ENCODE measurements at places on chromosomes 16 and 17. TPM values are rescaled to one million over a fixed set of nuclear protein-coding genes. Genes with fewer than 3 reads are reported as not detected.
A peak's percentile ranks its signal among the peaks of the same experiment; 100 is the strongest.

The PRAC1 gene
- total RNA-seq = not detected

GRCh38 chr17:78231991-78232858, 794 bp downstream of the TMEM235 start:
- DNase-seq = no peak

GRCh38 chr17:49343273-49343672, 18.8 kb downstream of the ZNF652 start:
- DNase-seq = peak; percentile 32

- no peak for DNase-seq
Measured at GRCh38 chr16:66477028-66477515, 50.0 kb downstream of the BEAN1 start.

DNA sequence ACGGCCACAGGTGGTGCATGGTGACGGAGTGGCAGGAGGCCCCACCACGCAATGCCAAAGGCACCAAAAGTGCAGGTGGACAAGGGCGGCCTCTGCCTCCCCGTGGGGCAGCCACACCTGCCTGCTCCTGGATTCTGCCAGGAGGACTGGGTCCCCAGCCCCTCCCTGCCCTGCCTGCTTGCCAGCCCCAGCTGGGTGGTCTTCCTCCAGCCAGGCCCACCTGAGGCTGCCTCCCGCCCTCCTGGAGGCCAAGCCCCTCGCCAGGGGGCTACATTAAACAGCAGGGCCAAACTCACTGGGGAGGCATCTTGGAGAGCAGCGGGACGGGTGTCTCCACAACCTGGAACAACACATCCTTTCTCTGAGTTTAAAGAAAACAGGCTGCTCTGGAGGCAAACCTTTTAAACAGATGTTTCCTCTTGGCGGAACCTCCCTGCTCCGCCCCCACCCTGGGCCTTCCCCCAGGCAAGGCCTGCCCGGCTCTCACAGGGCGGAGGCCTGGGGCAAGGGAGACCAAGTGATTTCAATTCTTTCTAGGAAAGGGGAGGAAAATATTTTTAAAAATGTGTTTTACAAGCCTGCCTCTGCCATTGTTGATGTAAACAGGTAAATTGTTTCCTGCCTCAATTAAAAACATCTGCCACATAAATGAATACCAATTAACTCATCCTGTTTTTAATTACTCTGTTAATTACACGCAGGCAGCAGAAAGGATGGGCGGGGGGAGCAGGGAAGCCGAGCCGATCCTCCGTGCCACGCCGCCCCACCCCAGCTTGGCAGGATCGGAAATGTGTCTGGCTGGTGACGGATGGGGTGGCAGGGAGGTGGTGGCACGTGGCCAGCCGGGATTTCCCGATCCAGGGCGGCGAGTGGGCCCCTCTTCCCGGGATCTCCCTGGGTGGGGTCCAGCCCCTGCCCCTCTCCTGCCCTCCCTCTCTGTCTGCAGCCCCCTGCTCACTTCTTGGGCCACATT, 54.4 kb upstream of the PABPN1L start:
- peak; percentile 80 for DNase-seq

Measured in fibroblast of the aortic adventitia (primary cell).